Ovary (tissue), 10 donors: ENCODE measurements at places on chromosomes 1 and 21. TPM values are rescaled to one million over a fixed set of nuclear protein-coding genes. Genes with fewer than 3 reads are reported as not detected.

The CCDC185 gene
- total RNA-seq: not detected

The MOV10 gene
- total RNA-seq: 31.7 TPM

The RORC gene
- 1.3 TPM for total RNA-seq

The BCL2L15 gene
- total RNA-seq: 6.7 TPM

The OPTC gene
- total RNA-seq: not detected

The SLC45A3 gene
- 5.1 TPM for total RNA-seq

The PADI3 gene
- not detected for total RNA-seq

The TRNP1 gene
- 0.48 TPM for total RNA-seq

The FMN2 gene
- 1.7 TPM for total RNA-seq

The NR1I3 gene
- total RNA-seq: not detected

The HSPA6 gene
- total RNA-seq: 2.9 TPM

The FAM163A gene
- 0.10 TPM for total RNA-seq

DNA sequence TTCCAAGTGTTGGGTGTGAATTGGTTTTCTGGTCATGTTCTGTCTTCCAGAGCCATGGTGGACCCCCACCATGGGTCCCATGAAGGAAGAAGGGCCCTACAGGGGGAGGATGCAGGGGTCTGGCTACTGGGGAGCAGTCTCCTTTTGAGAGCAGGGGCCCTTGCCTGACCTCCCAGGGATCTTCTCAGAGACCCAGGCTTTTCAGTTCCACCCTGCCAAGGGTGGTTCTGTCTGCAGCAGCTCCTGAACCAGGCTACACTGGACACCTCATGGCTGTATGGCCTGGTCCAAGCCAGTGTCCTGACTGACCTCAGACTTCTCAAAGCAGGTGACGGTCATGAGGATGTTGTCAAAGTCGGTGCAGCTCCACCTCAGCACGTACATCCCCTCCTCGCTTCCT is 109.0 kb downstream of the JAK1 start:
- no peak overlapping the region for H3K4me3 ChIP-seq
- H3K27me3 ChIP-seq: no peaks in the 10 kb centered on the region
- no peak overlapping the region for H3K27ac ChIP-seq
- no peaks in the 10 kb centered on the region for H3K36me3 ChIP-seq

DNA sequence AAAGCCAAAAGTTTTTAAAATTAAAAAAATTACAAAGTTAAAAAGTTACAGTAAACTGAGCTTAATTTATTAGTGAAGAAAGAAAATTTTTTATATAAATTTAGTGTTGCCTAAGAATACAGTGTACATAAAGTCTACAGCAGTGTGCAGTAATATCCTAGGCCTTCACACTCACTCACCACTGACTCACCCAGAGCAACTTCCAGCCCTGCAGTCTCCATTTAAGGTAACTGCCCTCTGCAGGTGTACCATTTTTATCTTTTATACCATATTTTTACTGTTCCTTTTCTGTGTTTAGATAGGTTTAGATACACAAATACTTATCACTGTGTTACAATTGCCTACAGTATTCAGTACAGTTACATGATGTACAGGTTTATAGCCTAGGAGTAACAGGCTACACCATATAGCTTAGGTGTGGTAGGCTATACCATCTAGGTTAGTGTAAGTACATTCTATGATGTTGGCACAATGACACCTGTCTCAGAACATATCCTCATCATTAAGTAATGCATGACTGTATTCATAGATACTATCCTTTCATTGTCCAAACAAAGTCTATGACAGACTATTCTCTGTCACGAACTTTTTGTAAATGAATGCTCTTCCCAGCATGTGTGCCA is 78.6 kb upstream of the PBX1 start:
- no peaks in the 10 kb centered on the region for H3K36me3 ChIP-seq
- no peak overlapping the region for H3K4me3 ChIP-seq
- H3K4me1 ChIP-seq: no peaks in the 10 kb centered on the region
- no peak for DNase-seq
- H3K27me3 ChIP-seq: no peaks in the 10 kb centered on the region

DNA sequence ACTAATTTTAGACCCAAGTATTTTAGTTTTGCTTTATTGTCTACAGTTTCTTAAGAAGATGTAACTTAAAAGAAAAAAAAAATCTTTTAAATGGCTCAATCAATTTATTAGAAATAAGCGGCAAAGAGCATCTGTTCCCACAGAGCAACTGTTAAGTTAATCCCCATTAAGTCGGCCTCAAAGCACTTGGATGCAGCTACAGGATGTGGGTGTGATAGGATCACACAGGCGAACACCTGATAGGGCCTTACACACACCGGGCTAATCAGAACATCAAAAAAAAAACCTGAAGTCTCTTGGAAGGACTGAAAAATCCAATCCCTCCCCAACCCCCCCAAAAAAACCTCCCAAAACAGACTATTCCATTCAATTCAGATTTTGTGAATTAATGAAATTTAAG is 23.0 kb downstream of the APP start:
- H3K4me3 ChIP-seq: no peak overlapping the region
- H3K4me1 ChIP-seq: peaks cover 6% of the 10 kb centered on the region
- no peak overlapping the region for H3K27ac ChIP-seq
- no peaks in the 10 kb centered on the region for H3K36me3 ChIP-seq
- no peaks in the 10 kb centered on the region for H3K27me3 ChIP-seq

- DNase-seq: no peak
- no peak overlapping the region for H3K27ac ChIP-seq
- H3K4me1 ChIP-seq: no peaks in the 10 kb centered on the region
- H3K36me3 ChIP-seq: no peaks in the 10 kb centered on the region
- H3K27me3 ChIP-seq: no peaks in the 10 kb centered on the region
These were observed 55.7 kb downstream of the PSMG1 start for GRCh38 chr21:39127506-39127905.

- H3K36me3 ChIP-seq: no peaks in the 10 kb centered on the region
- DNase-seq: no peak
- no peaks in the 10 kb centered on the region for H3K4me1 ChIP-seq
- no peak overlapping the region for H3K27ac ChIP-seq
These were observed 13.0 kb downstream of the CAPN8 start for GRCh38 chr1:223652436-223652941.

DNA sequence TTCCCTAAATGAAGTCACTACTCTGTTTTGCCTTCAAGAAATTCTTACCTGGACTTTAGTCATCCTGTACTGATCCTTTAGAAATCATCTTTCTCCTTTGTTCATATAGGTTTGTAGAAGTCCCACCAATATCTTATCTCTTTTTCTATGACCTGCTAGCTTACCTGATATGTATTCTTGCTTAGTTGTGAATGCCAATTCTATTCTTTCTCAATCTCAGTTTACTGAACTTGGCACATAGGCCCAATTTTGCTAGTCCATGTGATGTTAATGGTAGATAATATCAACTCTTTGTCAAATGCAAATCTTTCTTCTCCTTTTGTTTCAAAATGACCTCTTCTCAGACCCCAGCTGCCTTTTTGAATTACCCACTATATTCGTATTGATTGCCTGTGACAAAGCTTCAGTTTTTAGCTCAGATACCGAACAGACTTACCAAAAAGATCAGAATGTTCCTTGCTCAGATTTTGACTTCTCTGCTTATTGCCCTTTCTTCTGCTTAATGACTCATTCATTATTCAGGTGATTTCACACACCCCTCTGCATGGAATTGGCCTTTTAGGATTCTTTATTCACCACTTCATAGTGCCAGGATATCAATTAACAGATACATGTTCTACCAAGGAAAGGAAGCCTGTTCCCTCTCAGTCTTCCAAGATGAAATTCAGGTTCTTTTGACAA is 20.6 kb downstream of the IPO9 start:
- peaks cover 5% of the 10 kb centered on the region for H3K4me1 ChIP-seq
- H3K27me3 ChIP-seq: no peaks in the 10 kb centered on the region
- no peak overlapping the region for H3K4me3 ChIP-seq
- no peak overlapping the region for H3K27ac ChIP-seq

- H3K36me3 ChIP-seq: no peaks in the 10 kb centered on the region
- no peaks in the 10 kb centered on the region for H3K27me3 ChIP-seq
- no peak overlapping the region for H3K27ac ChIP-seq
- H3K4me1 ChIP-seq: peaks cover 11% of the 10 kb centered on the region
- no peak for DNase-seq
- no peak overlapping the region for H3K4me3 ChIP-seq
These were observed 2.5 kb downstream of the GPR3 start for GRCh38 chr1:27394925-27395324.

DNA sequence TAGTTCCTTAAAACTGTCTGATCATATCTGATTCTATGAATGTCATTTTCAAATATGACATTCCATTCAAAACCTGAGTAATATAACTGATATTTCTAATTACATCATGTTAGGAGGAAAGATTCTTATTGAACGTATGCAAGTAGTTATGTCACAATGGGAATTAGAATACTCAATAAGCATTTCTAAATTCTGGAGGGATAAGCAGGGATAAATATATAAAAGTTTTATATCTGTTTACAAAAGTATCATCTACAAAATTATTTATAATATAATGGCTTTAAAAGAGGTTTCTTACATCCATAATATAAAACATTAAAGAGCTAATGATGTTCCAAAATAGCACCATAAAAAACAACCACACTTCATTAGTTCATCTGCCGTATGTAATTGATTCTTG is at the start of gene OR14A2:
OR14A2 (minus strand) TSS at position 101 of the 400 bp plus-strand sequence.
- no peak for DNase-seq
- no peaks in the 10 kb centered on the region for H3K36me3 ChIP-seq
- H3K27me3 ChIP-seq: no peaks in the 10 kb centered on the region
- no peak within 1 kb of the TSS for H3K27ac ChIP-seq
- no peak within 1 kb of the TSS for H3K4me3 ChIP-seq
- H3K4me1 ChIP-seq: no peaks in the 10 kb centered on the region

DNA sequence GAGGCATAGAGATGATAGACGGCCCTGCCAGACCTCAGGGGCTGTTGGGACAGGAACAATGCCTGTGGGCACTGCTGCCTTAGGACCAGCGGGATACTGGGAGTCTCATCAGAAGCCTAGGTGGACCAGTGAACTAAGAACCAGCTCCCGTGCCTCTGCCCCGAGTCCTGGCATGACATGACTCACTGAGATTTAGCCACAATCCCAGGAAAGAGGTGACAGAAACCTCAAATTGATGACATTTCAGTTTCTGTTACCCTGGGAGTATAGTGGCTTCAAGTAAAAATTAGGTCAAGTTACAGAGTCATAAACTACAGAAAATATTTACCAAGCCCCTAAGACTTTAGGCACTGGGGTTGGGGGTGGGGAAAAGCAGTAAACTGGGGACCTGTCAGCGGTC is 74.6 kb upstream of the GADD45A start:
- no peaks in the 10 kb centered on the region for H3K36me3 ChIP-seq
- H3K27me3 ChIP-seq: no peaks in the 10 kb centered on the region
- H3K4me3 ChIP-seq: no peak overlapping the region
- no peak for DNase-seq

DNA sequence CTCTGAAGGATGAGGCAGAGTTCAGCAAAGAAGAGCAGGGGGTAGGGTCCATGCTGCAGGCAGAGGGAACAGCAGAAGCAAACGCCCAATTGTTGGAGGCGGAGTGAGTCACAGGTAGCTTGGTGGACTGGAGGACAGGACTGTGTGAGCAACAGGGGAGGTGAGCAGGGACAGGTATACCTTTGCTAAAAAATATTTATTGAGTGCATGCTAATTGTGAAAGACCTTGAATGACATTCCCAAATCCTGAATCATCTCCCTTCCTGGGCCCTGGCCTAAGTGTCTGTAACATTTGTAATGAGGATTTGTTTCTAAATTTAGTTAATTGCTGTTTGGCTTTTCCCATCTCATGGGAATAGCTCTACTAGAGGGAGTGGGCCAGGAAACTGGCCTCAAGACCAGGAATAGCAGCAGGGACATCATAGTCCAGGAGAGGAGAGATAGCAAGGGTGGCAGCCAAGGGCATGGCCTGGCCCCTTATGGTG is 123.7 kb downstream of the FOXD2 start:
- H3K27ac ChIP-seq: no peak overlapping the region
- H3K27me3 ChIP-seq: no peaks in the 10 kb centered on the region
- no peak for DNase-seq
- H3K4me1 ChIP-seq: no peaks in the 10 kb centered on the region
- H3K36me3 ChIP-seq: no peaks in the 10 kb centered on the region

- H3K4me3 ChIP-seq: no peak overlapping the region
- DNase-seq: no peak
- H3K27me3 ChIP-seq: no peaks in the 10 kb centered on the region
- no peaks in the 10 kb centered on the region for H3K36me3 ChIP-seq
These were observed 44.8 kb downstream of the SRSF11 start for GRCh38 chr1:70265946-70266345.

- no peaks in the 10 kb centered on the region for H3K27me3 ChIP-seq
- no peaks in the 10 kb centered on the region for H3K36me3 ChIP-seq
- H3K4me3 ChIP-seq: no peak overlapping the region
- H3K4me1 ChIP-seq: no peaks in the 10 kb centered on the region
These were observed 561.9 kb upstream of the ADGRL4 start for GRCh38 chr1:79568411-79568810.

DNA sequence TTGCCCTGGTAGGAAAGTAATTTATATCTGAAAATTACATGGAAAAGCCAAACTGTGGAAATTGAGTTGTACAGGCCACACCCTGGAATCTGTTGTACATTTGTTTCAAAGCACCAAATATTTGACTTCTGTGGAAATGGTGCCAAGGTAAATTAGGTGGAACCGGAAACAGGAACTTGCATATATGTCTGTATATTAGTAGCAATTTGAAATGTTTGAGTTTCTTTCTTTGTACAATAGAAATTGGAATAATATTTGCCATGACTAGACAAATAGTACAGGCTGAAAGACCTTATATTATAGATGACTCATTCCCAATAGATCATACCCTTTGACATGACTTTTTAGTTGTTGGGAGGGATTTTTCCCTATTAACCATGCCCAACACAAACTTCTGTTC is 10.5 kb upstream of the TAF1A start:
- H3K27me3 ChIP-seq: no peaks in the 10 kb centered on the region
- no peaks in the 10 kb centered on the region for H3K36me3 ChIP-seq
- DNase-seq: no peak
- no peak overlapping the region for H3K4me3 ChIP-seq
- no peak overlapping the region for H3K27ac ChIP-seq

- H3K4me1 ChIP-seq: no peaks in the 10 kb centered on the region
- H3K27ac ChIP-seq: no peak overlapping the region
- no peak overlapping the region for H3K4me3 ChIP-seq
- DNase-seq: no peak
These were observed 42.8 kb downstream of the TYW3 start for GRCh38 chr1:74775735-74776134.

DNA sequence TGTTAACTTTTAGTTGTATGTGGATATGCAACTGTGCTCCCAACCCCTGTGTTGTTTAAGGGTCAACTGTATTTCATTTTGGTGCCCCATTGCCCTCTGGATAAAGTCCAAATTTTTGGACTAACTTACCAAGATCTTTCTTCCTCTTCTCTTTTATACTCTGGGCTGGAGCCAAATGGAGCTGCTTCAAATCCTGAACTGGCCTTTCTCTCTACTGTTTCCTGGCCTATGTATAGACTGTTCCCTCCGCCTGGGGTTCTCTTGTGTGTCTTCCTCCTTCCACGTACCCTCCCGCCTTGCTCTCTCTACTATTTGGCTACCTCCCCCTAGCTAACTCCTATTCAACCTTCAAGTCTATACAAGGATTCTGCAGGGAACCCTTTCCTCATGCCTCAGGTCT is 8.4 kb upstream of the CDC14A start:
- no peaks in the 10 kb centered on the region for H3K27me3 ChIP-seq
- no peak overlapping the region for H3K4me3 ChIP-seq
- no peaks in the 10 kb centered on the region for H3K4me1 ChIP-seq
- no peak overlapping the region for H3K27ac ChIP-seq
- DNase-seq: no peak

GRCh38 chr1:234755449-234755863 is 145.5 kb upstream of the IRF2BP2 start:
- no peak overlapping the region for H3K4me3 ChIP-seq

GRCh38 chr1:43300378-43301094 is at the start of gene TIE1:
TSS of gene TIE1 (plus strand) at chr1:43300982. CDS start at chr1:43301072, 90 bp downstream.
- H3K4me3 ChIP-seq: no peak within 1 kb of the TSS
- no peaks in the 10 kb centered on the region for H3K27me3 ChIP-seq
- H3K4me1 ChIP-seq: peaks cover 5% of the 10 kb centered on the region
- H3K36me3 ChIP-seq: no peaks in the 10 kb centered on the region
- no peak within 1 kb of the TSS for H3K27ac ChIP-seq
